NCI-H1436 (cell line): ENCODE measurements at places on chromosomes 3 and 15.

DNA sequence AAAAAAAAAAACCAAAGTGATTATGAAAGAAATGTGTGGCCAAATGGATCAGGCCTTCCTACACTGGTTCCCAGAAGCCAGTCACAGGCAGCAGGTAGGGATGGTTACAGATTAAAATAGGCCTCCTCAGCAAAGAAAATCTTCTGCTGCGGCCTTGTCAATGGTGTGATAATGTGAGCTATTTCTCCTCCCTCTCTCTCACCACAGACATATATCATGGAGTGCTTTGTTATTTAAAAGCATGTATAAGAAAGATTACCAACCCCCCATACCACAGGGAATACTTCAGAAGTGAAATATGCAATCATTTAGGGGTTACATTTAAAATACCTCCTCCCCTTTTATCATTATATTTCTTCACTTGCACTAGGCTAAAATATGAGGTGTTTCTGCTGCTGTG is 32.2 kb upstream of the LRTM1 start:
- DNase-seq: no peak

DNA sequence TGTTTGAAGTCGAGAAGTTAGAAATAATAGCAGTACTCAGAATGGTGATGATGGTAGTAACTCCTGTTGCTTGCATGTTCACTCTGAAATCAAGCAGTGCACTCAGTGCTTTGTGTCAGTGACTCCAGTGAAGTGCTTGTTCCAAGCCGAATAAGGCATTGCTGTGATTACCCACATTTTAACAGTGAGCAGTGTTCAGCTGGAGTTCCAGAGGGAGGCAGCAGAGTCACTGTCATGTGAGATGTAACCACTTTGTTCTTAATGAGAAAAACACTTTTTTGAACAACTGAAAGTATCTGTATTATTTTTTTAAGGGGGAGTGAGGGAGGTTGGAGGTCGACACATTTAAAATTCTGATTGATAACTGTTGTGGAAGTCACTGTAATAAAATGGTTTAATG is 3.7 kb downstream of the MDFIC2 start:
- DNase-seq: no peak

DNA sequence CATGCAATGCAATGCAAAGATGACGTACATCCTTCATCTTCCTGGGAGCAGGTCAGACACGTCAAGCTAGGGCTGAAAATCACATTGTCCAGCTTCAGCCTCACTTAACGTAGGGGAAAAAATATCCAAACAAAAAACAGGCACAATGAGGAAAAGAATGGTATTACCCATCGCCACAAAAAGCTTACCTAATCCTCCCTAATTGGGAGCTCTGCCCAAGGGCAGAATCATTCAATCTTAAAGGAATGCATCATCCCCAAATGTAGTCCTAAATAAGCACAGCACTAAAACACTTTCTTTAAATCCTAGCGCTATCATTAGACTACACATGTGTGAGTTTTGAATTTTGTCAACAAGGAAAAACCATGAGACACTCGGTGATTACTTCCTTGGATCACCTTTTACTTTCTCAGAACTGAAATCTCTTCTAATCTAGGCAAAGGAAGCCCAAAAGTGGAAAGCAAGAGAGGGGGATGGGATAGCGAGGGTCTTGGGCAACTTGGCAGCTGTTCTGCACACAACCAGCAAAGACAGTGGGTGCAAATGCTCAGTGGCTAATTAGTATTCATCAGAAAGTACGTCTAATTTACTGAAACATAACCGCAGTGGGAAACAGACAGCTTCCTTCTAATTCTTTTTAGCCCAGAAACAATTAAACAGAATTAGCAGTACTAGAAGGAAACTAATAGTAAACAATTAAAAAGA is 87.4 kb downstream of the ADAMTS9 start:
- no peak for DNase-seq

DNA sequence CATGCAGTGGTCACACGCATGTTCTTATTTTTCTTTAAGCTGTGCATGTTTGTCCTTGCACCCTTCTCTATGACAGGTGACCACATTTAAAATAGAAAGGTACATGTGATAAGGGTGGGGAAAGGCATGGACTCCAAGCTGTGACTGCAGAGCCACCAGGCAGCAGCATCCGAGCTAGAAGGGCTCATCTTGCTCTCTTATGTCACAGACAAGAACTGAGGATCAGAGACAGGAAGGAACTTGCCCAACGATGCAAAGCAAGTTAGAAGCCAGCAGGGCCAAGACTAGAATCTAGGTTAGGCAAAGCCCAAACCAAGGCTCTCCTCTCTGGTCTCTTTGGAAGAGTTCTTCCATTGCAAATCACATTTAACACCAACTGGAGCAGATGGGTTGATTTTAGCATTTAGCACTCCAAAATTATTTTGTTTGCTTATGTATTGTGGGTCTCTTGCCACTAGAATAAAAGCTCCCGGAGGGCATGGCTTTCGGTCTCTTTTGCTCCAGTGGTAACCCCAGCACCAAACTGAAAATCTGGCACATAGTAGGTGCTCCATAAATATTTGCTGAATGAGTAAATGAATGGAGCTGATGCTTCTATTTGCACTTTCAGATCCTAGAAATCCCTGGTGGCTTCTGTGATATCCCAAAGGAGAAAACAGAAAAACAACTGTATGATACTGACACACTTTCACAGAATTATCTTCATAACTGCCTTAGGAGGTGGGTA is 84.3 kb downstream of the IQSEC1 start:
- no peak for DNase-seq

DNA sequence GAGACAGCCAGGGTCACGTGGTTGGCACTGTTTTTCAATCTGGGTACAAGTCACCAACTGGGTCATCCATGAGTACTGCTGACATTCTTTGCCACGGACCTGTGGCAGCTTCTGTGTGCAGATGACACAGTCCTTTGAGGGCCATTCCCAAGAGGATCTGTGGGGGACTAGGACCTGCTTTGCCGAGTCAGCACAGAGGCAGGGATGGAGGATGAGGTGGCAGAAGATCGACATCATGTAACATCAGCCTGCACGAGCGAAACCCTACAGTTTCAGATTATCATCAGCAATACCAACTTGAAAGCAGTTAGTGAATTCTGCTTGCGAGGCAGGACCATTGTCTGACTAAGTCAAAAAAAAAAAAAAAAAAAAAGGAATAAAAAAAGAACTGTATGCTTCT is 227.7 kb downstream of the FOXP1 start:
- no peak for DNase-seq

GRCh38 chr3:43181202-43181821 is 75.4 kb upstream of the POMGNT2 start:
- DNase-seq: no peak

DNA sequence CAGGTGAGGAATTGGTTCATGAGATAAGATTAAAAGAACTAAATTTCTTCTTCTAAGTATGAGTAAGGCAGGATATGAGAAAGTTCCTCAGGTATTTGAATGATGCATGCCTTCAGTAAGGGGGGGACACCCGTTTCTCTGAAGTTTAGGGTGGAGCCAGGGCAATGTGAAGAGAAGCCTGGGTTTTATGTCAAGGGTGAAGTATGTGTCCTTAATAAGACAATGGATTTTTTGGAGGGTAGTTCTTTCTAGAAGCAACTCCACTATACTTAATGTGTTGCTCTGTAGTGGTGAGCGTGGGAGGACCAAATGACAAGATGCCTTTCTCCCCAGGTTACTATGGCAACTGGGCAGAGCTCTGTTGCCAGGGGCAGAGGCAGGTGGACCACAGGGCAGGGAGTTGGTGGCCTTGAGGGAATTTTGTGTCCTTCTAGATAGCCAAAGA is 44.0 kb downstream of the PHLDB2 start:
- no peak for DNase-seq

DNA sequence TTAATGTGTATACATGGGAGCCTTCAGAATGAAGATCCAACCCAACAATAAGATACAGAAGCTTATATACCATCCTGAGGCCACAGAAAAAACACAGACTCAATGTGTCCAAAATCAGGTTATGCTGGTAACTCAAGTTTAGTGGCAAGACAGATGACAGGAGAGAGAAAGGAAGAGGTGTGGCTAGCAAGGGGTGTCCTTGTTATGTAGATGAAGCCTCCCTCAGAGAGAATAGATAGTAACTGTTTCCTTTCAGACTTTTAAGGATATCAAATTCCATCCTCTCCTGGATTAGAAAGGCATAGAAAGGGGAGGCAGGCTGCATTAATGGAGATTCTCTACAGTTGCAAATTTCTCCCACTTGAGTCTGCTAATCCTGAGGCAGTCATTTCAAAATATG is 447.4 kb downstream of the GABRB3 start:
- DNase-seq: no peak

GRCh38 chr3:66394019-66394752 is 106.6 kb downstream of the LRIG1 start:
- no peak for DNase-seq

DNA sequence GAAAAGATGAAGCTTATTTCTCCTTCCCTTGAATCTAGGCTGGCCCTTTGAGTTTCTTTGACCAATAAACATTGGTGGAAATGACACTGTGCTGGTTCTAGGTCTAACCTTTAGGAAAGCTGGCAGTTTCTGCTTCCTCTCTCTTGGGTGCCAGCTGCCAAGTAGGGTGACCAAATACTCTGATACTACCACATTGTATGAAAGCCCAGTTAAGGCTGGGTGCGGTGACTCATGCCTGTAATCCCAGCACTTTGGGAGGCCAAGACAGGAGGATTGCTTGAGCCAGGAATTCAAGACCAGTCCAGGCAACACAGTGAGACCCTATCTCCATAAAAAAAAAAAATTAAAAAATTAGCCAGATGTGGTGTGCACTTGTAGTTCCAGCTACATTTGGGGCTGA is 320.7 kb downstream of the ZNF621 start:
- no peak for DNase-seq

DNA sequence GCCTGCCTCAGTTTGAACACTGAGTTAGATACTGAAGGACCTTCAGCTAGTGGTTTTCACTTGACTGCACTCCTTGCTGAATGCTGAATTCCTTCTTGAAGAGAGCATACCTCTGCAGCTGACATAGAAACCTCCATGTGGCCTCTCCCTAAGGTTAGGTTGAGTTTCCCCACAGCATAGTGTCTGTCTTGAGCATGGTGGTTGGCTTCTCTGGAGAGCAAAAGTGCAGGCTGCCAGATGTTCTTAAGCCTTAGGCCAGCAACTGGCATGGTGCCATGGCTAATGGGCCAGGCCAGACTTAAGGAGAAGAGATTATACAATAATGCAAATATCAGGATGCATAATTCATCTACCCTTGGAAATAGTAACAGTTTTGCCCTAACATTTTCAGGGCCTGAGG is 545.6 kb upstream of the ZNF385D start:
- no peak for DNase-seq

DNA sequence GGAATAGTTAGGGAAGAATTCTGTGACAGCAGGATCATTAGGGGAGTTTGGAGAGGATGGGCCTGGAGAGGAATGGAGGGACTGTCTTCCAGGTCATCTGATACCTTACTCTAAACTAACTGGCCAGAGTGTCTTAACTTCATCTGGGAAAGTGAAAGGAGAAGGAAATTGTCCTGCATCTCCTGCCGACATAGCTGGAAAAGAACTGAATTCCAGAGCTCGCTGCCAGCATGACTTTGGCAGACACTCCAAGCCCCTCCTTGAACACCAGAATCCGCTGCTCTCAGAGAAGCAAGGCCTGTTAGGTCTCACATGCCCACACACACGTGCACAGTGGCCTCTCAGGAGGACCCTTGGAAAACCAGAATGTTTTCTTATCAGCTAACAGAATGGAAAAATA is 10.5 kb downstream of the ABI3BP start:
- no peak for DNase-seq

- DNase-seq: no peak
Measured at GRCh38 chr3:7447197-7447769, 586.4 kb downstream of the GRM7 start.

GRCh38 chr3:128095222-128095703 is 28.3 kb downstream of the RUVBL1 start:
- DNase-seq: peak; percentile 40

DNA sequence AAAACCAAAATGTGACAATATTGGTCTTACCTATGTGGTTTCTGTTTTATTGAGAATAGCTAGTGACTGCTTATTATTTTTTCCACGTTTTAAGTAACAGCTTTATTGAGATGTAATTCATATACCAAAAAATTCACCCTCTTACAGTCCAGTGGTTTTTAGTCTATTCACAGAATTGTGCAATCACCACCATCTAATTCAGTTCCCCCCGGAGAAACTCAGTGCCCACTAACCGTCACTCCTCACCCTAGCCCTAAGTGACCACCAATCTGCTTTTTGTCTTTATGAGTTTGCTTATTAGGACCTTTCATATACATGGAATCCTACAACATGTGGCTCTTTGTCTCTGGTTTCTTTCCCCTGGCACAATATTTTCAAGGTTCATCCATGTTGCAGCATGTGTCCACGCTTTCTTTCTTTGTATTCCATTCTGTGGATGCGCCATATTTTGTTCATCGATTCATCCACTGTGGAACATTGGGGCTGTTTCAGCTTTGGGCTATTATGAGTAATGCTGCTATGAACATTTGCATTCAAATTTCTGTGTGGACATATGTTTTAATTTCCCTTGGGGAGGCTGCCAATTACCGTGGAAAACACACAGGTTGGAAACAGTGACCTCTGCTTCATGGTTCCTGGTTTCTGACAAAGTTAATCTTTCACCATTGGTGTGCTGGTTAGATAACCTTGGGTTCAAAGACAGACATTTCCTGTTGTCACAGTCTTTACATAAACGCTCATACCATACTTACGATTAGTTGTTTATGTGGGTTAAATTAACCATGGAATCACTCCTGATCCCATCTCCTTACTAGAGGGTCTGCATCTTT is 3.2 kb upstream of the BCL2L10 start:
- DNase-seq: no peak

- DNase-seq: no peak
Measured at GRCh38 chr3:101676216-101676764, 642 bp downstream of the ZBTB11 start.

- DNase-seq: no peak
Measured at GRCh38 chr3:32336113-32336498, 55.5 kb upstream of the CMTM7 start.

GRCh38 chr15:61025308-61025707 is 203.8 kb downstream of the RORA start:
- no peak for DNase-seq

GRCh38 chr15:43520138-43520537 is 2.7 kb downstream of the MAP1A start:
- DNase-seq: no peak

- no peak for DNase-seq
Measured at GRCh38 chr3:58077596-58078285, 69.5 kb downstream of the FLNB start.

DNA sequence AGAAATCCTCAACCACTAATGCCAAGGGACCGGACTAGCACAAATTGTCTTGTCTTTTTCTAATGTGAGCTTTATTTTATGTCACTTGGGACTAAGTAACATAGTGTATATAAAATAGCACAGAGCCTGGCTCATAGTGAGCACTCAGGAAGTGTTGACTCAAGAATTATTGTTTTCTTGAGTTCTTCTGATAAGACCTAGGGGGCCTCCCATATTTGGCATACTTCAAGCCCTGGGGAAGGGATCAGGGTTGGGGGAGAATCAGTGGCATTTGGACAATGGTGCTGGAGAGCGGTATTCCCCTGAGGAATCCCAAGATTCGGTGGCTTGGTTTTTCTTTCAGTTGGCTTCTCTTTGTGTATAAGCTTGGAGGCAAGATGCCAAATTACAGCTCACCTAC is 19.4 kb downstream of the ZNF80 start:
- DNase-seq: no peak
